ENCODE measurements at places on chromosomes 2 and 18. TPM values are rescaled to one million over a fixed set of nuclear protein-coding genes. Genes with fewer than 3 reads are reported as not detected.

RUFY4 gene
- not detected for total RNA-seq

TMEM247 gene
- not detected for total RNA-seq

CD28 gene
- total RNA-seq, result not detected

CHRNG gene
- total RNA-seq, result not detected

C1QL2 gene
- total RNA-seq, result 0.14 TPM

PAX3 gene
- not detected for total RNA-seq

RNF144A gene
- 6.2 TPM for total RNA-seq

ACMSD gene
- not detected for total RNA-seq

TACR1 gene
- 0.39 TPM for total RNA-seq

ADRA2B gene
- 0.08 TPM for total RNA-seq

ICOS gene
- not detected for total RNA-seq

SLC4A3 gene
- 2.9 TPM for total RNA-seq

ANO7 gene
- 2.1 TPM for total RNA-seq

TTN gene
- total RNA-seq, result 0.01 TPM

POTEC gene
- not detected for total RNA-seq

C2orf15 gene
- total RNA-seq, result 0.45 TPM

SFTPB gene
- total RNA-seq, result 0.23 TPM

WNT10A gene
- total RNA-seq, result not detected

PLCD4 gene
- 0.31 TPM for total RNA-seq

CYP1B1 gene
- total RNA-seq, result 11.1 TPM

POTEI gene
- total RNA-seq, result not detected

CAPN13 gene
- 0.10 TPM for total RNA-seq
